ENCODE measurements at places on chromosomes 4 and X. TPM values are rescaled to one million over a fixed set of nuclear protein-coding genes. Genes with fewer than 3 reads are reported as not detected.

GRCh38 chr4:179437962-179438361 is 1995.7 kb upstream of the AGA start:
- no peaks in the 10 kb centered on the region for H3K36me3 ChIP-seq
- no peaks in the 10 kb centered on the region for H3K4me1 ChIP-seq
- no peak overlapping the region for H3K27ac ChIP-seq

Gene PLS3
- total RNA-seq: 443 TPM

Gene CSAG3
- total RNA-seq: not detected

Gene ATP11C
- 22.1 TPM for total RNA-seq

GRCh38 chrX:20988804-20989203 is 385.4 kb upstream of the CNKSR2 start:
- H3K27ac ChIP-seq: no peak overlapping the region
- H3K4me3 ChIP-seq: no peak overlapping the region
- no peaks in the 10 kb centered on the region for H3K27me3 ChIP-seq

GRCh38 chrX:49282647-49283011 is 13.0 kb downstream of the PPP1R3F start:
- H3K36me3 ChIP-seq: no peaks in the 10 kb centered on the region
- H3K4me1 ChIP-seq: peaks cover 7% of the 10 kb centered on the region
- no peak for DNase-seq
- peak overlapping the region; percentile 22 for H3K4me3 ChIP-seq
- H3K27me3 ChIP-seq: no peaks in the 10 kb centered on the region
- H3K27ac ChIP-seq: peak overlapping the region; percentile 48

- H3K27me3 ChIP-seq: no peaks in the 10 kb centered on the region
- H3K27ac ChIP-seq: peak overlapping the region; percentile 50
- H3K4me3 ChIP-seq: peak overlapping the region; percentile 74
- H3K4me1 ChIP-seq: peaks cover 23% of the 10 kb centered on the region
- no peaks in the 10 kb centered on the region for H3K36me3 ChIP-seq
Observed at GRCh38 chrX:139930916-139931645, 1.8 kb downstream of the ATP11C start.

DNA sequence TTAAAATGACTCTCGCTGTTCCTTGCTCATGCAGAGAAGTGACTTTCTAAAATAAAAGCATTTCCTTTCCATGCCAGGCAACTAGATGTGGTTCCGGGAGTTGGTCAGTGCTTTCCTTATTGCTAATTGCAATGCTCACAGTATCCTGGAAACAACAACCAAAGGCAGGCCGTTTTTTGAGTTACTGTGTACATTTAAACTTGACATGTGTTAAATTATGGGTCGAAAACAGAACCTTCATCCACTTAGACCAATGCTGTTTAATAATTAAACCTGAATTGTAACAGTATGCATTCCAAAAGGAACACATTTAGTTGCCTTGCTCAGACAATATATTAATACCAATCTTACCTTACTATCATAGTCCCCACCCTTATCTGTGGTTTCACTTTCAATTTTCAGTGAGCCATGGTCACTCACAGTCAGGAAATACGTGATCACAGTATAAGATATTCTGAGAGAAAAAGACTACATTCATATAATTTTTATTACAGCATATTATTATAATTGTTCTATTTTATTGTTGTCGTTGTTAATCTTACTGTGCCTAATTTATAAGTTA is 102.6 kb downstream of the HS6ST2 start:
- H3K4me3 ChIP-seq: no peak overlapping the region
- no peak for DNase-seq
- H3K4me1 ChIP-seq: no peaks in the 10 kb centered on the region
- H3K36me3 ChIP-seq: no peaks in the 10 kb centered on the region
- no peak overlapping the region for H3K27ac ChIP-seq

GRCh38 chr4:1315836-1316536 is 26.3 kb downstream of the MAEA start:
- no peak for DNase-seq
- H3K27ac ChIP-seq: no peak overlapping the region
- no peak overlapping the region for H3K4me3 ChIP-seq
- no peaks in the 10 kb centered on the region for H3K4me1 ChIP-seq

Gene YY2
- total RNA-seq: 3.7 TPM

Gene PDCL2
- not detected for total RNA-seq

GRCh38 chrX:63349307-63349706 is 1.8 kb downstream of the SPIN4 start:
- peaks cover 17% of the 10 kb centered on the region for H3K4me1 ChIP-seq
- peak overlapping the region; percentile 87 for H3K4me3 ChIP-seq
- no peak for DNase-seq
- no peaks in the 10 kb centered on the region for H3K36me3 ChIP-seq
- H3K27ac ChIP-seq: peak overlapping the region; percentile 1
- H3K27me3 ChIP-seq: no peaks in the 10 kb centered on the region

Gene CXCL10
- 0.44 TPM for total RNA-seq

DNA sequence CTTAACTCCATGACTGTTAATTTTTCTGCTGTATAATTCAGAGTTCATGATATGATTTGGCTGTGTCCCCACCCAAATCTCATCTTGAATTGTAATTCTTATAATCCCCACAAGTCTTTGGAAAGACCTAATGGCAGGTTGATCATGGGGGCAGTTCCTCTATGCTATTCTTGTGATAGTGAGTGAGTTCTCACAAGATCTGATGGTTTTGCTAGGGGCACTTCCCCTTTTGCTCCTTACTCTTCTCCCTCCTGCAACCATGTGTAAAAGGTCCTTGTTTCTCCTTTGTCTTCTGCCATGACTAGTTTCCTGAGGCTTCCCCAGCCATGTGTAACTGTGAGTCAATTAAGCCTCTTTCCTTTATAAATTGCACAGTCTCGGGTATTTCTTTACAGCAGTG is 1751.9 kb downstream of the ARAP2 start:
- no peaks in the 10 kb centered on the region for H3K36me3 ChIP-seq
- H3K4me3 ChIP-seq: no peak overlapping the region
- no peak overlapping the region for H3K27ac ChIP-seq
- no peaks in the 10 kb centered on the region for H3K4me1 ChIP-seq

DNA sequence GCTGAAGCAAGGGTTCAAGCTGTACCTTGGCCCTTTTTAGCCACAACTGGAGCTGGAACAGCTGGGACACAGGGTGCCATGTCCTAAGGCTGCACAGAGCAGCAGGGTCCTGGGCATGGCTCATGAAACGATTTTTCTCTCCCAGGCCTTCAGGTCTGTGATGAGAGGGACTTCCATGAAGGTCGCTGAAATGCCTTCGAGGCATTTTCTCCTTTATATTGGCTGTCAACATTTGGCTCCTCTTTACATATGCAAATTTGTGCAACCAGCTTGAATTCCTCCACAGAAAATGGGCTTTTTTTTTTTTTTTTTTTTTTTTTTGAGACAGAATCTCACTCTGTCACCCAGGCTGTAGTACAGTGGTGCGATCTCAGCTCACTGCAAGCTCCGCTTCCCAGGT is 430.8 kb downstream of the PCDH11X start:
- H3K27ac ChIP-seq: no peak overlapping the region
- DNase-seq: no peak
- no peaks in the 10 kb centered on the region for H3K27me3 ChIP-seq

DNA sequence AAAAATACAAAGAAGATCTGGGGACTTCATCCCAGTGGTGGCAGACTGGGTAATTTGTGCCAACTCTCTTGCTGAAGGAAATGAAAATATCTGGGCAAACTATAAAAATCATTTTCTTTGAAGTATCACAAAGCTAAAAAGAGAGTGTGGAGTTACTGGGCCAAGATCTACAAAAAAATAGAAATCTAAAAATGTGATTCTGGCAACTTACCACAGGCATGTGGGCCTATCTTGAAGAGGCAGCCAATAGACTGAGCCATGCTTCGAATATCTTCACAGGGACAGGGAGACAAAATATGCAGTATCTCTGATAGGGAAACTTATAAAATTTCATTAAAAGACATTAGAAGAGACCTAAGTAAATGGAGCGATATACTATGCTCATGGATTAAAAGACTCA is 168.8 kb downstream of the RCHY1 start:
- no peak overlapping the region for H3K27ac ChIP-seq
- H3K4me1 ChIP-seq: no peaks in the 10 kb centered on the region
- no peak for DNase-seq
- H3K36me3 ChIP-seq: no peaks in the 10 kb centered on the region
- H3K27me3 ChIP-seq: peaks cover 15% of the 10 kb centered on the region
- no peak overlapping the region for H3K4me3 ChIP-seq

DNA sequence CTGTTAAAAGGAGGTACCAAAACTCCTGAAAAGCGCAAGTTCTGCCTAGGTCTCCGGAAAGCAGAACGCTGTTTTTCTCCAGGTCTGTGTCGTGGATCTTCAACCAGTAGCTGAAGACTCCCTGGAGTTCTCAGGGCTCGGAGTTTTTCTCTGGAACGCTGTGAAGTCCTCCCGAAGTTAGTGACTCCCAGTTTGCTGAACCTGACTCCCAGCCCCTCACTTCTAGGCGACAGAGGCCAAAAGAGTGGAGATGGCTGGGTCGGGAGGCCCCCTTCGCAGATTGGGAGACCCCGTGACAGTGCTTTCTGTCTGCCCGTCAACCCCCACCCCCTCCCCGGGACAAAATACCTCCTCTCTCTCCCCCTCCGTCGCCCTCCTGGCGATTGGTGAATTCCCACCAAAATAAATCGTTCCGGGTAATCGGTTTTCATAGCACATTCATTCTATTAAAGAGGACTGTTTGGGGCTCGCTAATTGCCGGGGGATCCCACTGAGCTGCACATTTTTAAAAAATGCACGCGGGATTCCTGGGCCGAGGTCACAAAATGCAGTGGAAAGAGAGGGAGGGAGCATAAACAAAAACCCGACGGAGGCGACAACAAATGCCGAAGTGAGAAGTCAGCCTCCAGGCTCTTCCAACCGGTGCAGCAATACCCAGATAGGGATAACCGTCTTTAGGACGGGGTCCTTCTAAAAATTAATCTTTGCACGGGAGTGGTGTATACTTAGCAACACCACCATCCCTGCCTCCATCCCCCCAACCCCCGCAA is 4.0 kb upstream of the MSX1 start:
- peak overlapping the region; percentile 99 for H3K27ac ChIP-seq
- H3K4me1 ChIP-seq: peaks cover 62% of the 10 kb centered on the region
- DNase-seq: no peak
- H3K4me3 ChIP-seq: peak overlapping the region; percentile 75
- no peaks in the 10 kb centered on the region for H3K36me3 ChIP-seq

Gene SRPX
- total RNA-seq: 14.5 TPM

Gene RAB41
- not detected for total RNA-seq

Gene CLTRN
- total RNA-seq: 1.2 TPM

DNA sequence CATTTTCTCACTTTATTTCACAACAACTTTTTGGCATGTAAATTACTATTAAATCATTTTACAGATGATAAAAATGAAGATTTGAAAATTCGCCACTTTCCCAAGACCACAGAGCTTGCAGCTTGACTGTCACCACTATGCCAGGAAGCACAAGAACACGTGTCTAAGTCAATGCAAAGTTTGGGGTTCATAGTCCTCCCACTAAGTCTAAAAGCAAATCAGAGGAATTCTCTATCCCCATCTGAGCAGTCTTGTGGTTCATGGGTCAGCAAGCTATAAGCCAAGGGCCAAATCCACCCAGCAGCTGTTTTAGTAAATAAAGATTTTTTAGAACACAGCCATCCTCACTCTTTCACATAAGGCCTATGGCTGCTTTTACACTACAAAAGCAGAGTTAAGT is 833.3 kb upstream of the INTU start:
- no peak for DNase-seq
- no peak overlapping the region for H3K27ac ChIP-seq
- no peaks in the 10 kb centered on the region for H3K36me3 ChIP-seq
- H3K4me1 ChIP-seq: peaks cover 10% of the 10 kb centered on the region
- H3K27me3 ChIP-seq: no peaks in the 10 kb centered on the region

DNA sequence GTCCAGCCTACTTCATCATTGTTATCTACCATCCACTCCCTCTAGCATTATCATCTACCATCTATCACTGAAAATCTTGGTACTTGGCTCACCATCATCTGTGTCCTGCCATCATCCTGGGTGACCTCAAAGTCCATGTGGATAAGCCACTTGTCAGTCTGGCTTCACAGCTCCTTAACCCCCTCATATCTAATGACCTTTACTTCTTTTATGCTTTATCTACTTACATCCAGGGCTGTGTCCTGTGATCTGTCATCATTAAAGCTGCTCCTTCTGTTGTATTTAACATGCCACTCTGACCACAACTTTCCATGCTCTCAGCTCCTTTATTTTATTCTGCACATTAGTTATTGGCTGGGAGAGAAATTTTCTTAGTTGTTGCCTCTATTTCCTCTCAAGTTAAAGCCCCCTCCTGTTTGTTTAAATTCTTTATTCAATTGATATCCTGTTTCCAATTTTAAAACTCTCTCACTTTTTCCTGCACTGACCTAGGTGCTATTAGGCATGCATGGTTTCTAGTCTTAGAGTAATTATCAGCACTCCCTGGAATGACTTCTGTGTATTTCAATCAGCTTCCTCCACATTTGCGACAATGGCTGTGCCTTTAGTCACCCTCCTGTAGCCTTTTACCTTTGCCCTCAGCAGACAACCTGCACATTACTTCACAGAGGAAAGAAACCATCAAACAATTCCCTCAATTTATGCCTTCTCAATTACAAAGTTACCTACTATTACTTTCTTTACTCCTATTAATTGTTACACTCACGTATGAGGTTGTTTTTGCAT is 8.1 kb upstream of the FABP2 start:
- no peak for DNase-seq
- H3K4me3 ChIP-seq: no peak overlapping the region
- peaks cover 12% of the 10 kb centered on the region for H3K4me1 ChIP-seq
- no peaks in the 10 kb centered on the region for H3K36me3 ChIP-seq
- H3K27me3 ChIP-seq: peaks cover 23% of the 10 kb centered on the region
- no peak overlapping the region for H3K27ac ChIP-seq

GRCh38 chrX:49277535-49277830 is 7.9 kb downstream of the PPP1R3F start:
- H3K36me3 ChIP-seq: peaks cover 2% of the 10 kb centered on the region
- H3K27me3 ChIP-seq: no peaks in the 10 kb centered on the region
- H3K4me1 ChIP-seq: peaks cover 15% of the 10 kb centered on the region
- no peak overlapping the region for H3K4me3 ChIP-seq

Gene C1QTNF7
- total RNA-seq: 4.4 TPM
